ENCODE measurements at places on chromosomes 4 and X.

GRCh38 chrX:39591099-39591498, 506.7 kb downstream of the BCOR start:
- DNase-seq, result no peak

- no peak for DNase-seq
These were observed at the start of the genes CT45A10 and SAGE1 for GRCh38 chrX:135893294-135893817. Gene CT45A10, minus strand, starts transcription at chrX:135893444. Its CDS starts 8,100 bp downstream, at chrX:135885344. Gene SAGE1, plus strand, starts transcription at chrX:135893716. Its CDS starts 2,527 bp downstream, at chrX:135896243.

DNA sequence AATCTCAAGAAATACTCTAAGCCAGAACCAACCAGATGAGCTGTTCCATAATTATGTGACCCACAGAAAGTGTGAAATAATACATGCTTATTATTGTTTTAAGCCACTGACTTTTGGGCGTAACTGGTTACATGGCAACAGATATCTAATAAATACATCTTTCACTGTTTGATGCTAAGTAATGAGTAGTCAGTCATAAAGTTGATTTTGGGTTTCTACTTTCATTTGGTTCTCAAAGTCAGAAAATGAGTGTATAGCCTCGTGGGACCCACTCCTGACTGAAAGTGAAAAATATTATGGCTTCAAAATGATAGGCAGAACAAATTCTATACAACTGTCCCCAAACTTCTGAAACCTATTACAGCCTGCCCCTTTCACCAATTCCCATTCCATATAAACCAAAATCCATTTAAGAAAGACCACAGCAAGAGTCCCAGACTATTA, 88.0 kb upstream of the CBR4 start:
- no peak for DNase-seq

- DNase-seq, result no peak
These were observed 170.2 kb upstream of the ETNPPL start for GRCh38 chr4:108933046-108933445.

DNA sequence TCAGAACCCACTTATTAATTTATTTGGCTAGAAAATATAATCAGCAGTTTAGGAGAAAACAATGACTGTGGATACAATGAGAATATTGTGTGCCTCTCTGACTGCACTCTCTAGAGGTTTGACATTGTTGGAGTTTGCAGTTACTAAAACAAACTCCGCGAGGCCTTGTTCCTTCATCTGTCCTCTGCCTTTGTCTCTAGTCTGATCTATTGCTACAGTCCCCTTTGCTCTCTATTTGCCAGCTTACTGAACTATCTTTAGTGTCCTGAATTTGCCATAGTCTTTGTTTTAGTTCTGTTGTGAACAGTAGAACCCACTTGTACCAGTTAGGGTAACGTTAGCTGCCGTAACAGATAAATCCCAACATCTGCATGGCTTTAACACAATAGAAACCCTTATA, 81.4 kb upstream of the RPS6KA3 start:
- DNase-seq, result no peak

DNA sequence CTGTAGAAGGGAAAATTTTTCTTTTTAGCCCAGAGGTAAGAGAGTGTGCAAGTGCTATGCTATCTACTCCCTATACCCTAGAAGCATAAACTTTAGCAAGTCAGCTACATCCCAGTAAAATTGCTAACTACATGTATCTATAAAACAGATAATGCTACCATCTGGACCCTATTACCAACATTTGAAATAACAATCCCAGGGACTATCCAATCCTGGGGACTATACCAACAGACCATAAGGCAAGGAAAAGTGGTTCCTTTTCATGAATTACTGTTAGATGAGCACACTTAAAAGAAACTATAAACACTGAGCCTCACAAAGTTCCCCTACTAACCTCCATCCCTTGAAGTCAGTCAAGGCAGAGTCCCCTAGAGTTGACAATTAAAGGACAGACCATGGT, 213.6 kb upstream of the VEGFC start:
- DNase-seq, result no peak

- DNase-seq, result no peak
These were observed 1122.9 kb upstream of the PCDH10 start for GRCh38 chr4:132026166-132026565.

DNA sequence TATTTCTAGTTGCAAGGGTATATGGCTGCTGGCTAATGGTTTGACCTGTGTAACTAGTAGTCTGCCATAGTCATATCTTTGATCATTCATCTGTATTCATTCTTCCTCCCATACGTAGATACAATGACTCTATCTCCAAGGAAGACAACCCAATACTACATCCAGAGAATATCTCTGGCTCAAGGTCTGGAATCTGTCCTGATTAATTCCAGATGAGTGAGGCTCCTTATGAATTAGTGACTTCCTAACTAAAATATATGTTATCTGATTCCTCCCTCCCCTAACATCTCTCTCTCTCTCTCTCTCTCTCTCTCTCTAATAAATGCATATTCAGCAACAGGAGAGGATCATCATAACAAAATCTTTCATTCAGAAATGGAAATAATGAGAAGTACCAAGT, 641.5 kb downstream of the FAT4 start:
- DNase-seq, result no peak

DNA sequence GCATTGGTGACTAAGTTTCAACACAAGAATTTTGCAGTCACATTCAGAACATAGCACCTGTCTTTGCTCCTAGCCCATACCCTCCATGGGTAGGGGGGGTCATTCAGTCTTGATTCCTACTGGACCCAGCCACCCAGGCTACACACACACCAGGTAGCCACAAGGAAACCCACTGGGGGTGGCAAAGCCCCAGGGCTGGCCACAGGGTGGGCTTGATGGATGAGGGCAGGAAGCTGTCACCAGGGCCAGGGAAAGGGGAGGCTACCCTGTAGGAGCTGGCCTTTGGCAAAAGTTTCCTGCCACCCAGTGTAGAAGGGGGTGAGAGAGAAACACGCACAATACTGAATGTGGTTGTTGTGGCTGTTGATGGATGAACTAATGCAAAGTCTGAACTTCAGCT, 74.5 kb upstream of the NKX1-1 start:
- DNase-seq, result no peak

- no peak for DNase-seq
These were observed 174.9 kb upstream of the MXRA5 start for GRCh38 chrX:3521396-3521795.

DNA sequence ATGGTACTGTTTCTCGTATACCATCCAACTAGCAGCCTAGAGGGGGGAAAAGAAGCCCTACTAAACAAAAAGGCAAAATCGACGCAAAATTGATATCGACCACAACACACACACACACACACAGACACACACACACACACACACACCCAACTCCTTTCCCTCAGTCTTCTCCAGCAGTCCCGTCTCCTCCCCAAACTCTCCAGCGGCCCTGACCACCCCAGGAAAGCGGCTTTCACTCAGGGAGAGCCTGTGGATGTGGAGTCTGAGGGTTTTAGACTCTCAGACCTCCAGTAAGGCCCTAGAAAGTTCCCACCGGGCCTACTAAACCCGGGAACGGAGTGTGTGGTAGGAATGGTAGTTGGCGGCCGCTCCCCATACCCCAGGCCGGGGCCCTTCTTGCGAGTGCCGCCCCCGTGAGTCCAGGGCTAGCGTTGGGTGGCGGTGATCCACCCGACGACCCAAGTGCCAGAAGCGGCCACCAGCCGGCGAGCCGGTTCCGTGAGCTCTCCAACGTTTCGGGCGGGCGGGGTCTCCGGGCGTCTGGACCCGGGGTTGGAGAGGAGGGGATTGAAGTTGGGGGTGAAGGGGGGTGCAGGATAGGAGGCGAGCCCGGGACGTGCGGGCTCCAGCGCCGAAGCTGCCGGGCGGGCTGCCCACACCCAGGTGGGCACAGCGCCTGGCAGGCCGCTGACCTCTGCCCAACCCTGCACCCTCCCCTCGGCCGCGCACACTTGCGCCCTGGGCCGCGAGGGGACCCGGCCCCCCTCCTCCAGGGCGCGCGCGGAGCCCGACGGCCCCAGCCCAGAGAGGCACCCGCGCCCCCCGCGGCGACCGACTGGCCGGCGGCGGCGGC, 13.7 kb downstream of the ARX start:
- no peak for DNase-seq

DNA sequence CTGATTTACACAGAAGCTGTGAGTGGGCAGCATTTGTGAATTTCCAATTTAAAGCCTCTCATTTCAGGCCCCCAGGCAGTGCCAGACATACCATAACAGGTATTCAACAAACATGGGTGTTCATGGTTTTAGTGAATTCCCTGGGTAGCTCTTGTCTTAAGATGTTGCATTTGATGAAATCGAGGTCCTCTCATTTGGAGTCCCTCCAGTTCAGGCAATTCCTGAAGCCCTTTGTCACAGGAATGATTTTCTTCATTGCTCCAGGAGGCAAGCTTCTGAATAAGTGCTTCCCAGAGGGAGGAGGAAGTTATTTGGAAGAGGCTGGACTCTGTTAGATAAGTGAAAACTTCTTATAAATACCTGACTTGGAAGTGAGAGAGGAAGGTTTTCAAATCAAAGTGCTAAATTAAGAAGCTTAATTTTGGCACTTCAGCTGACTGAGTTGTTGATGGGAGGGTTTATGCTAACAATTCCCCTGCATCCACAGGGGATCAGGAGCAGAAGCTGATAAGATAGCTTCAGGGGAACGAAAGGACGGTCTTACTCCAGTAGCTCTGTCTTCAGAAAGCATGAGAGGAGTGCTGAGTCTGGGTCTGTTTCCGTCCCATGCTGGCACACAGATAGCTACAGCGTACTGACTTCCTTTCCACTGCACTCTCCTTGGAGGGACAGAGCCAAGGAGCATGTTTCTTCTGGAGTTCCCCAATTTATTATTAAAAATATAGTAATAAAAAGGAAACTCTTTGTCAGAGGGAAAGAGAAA, 543.1 kb downstream of the GBA3 start:
- no peak for DNase-seq

DNA sequence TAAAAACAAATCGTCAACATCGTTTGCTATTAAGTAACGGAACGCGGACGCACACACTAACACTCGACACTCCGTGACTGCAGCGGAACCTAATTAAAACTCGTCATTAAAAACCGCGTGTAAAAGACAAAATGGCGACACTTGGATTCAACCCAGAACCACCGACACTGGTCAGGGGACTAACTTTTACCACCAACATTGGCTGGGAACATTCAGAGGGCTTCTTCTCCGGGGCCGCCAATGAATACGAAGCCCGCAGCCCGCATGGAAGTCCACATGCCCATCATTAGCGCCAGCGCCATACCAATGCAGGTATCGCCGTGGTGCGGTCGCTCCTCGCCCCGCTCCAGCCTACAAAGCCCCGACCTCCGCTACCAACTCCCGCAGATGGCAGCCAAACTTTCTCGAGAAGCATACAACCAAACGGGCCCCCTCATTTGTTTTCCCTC, 498 bp downstream of the RBMX start:
- peak; percentile 71 for DNase-seq

GRCh38 chrX:37349221-37350033, at the start of gene PRRG1:
Gene PRRG1, plus strand, starts transcription at chrX:37349364. Its CDS starts 56,886 bp downstream, at chrX:37406250.
- DNase-seq, result no peak

- DNase-seq, result no peak
These were observed 2.1 kb downstream of the KLHL34 start for GRCh38 chrX:21655901-21656586.

GRCh38 chr4:118834070-118834469, 1.9 kb downstream of the SEC24D start:
- no peak for DNase-seq

DNA sequence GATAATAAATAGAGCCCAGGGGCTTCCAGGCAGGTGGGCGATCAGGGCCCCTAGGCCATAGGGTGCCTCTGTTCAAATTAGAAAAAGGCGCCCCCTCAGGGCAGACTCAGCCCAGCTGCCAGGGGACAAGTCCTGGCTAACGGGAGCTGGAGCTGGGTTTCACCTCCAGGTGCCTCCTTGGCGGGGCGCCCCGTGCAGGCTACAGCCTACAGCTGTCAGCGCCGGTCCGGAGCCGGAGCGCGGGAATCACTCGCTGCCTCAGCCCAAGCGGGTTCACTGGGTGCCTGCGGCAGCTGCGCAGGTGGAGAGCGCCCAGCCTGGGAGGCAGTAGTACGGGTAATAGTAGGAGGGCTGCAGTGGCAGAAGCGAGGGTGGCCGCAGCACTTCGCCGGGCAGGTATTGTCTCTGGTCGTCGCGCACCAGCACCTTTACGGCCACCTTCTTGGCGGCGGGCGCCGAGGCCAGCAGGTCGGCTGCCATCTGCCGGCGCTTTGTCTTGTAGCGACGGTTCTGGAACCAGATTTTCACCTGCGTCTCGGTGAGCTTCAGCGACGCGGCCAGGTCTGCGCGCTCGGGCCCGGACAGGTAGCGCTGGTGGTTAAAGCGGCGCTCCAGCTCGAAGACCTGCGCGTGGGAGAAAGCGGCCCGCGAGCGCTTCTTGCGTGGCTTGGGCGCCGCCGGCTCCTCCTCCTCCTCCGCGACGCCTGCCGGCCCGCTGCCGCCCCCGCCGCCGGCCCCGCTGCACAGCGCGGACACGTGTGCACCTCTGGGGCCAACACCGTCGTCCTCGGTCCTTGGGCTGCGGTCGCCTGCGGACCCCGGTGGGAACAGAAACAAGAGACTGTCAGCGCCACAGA, 2.4 kb downstream of the NKX3-2 start:
- no peak for DNase-seq

GRCh38 chr4:147596377-147596776, 20.8 kb upstream of the TMEM184C start:
- DNase-seq, result no peak

DNA sequence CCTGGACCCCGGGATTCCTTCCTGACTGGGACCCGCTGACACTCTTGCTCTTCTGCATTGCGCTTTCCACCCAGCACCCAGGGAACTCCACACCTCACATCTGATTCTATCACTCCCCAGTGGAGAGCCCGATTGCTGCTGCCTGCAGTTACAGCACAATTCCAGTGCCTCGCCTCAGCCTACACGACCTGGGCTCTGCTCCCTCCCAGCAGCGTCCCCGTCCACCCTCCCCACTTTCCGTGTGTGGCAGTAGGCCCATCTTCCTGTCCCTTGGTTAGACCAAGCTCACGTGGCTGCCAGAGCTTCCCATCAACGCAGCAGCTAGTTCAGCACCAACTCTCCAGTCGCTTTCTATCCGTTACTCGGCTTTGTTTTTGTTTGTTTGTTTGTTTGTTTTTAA, 66.6 kb upstream of the SORBS2 start:
- no peak for DNase-seq

- peak; percentile 49 for DNase-seq
These were observed 929 bp downstream of the ZBTB33 start for GRCh38 chrX:120251471-120252011.

DNA sequence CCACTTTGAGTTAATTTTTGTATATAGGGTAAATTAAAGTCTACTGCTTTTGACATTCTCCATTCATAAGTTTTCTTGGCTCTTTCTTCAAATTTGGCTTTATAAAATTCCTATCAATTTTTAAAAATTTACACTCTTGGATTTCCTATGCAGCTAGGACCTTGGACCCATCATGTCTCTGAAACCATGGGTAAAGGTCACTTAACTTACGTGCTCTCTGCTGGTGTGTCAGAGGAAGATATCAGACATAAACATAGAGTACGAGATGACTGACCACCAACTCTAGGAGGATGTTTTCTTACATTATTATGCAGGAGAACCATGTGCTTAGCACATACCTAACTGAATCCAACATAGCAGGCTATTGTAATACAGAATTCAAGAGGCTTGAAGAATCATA, 62.5 kb upstream of the C1GALT1C1 start:
- DNase-seq, result no peak

GRCh38 chrX:137916090-137916746, 350.3 kb downstream of the ZIC3 start:
- DNase-seq, result no peak

GRCh38 chrX:3806630-3807029, 93.2 kb upstream of the PRKX start:
- no peak for DNase-seq

Measured in activated T-cell treated with anti-CD3 and anti-CD28 coated beads, Interleukin-2, amount 50 U/mL, for 24 hours (primary cell).